ENCODE measurements at places on chromosomes 3 and 15.

GRCh38 chr3:116348216-116348615 lies 97.1 kb downstream of the LSAMP start:
- DNase-seq, result no peak

- no peak for DNase-seq
Measured at GRCh38 chr3:104526901-104527401, 839.8 kb upstream of the ALCAM start.

GRCh38 chr3:19107719-19108118 lies 40.6 kb upstream of the KCNH8 start:
- no peak for DNase-seq

GRCh38 chr3:164326714-164327113 lies 751.6 kb downstream of the SI start:
- no peak for DNase-seq

All from fibroblast of skin of right quadriceps (primary cell).